ENCODE measurements at places on chromosomes 11 and 22. TPM values are rescaled to one million over a fixed set of nuclear protein-coding genes. Genes with fewer than 3 reads are reported as not detected.

FREY1 gene
- polyA plus RNA-seq, result not detected

NAV2 gene
- polyA plus RNA-seq, result 69.2 TPM

CARD10 gene
- polyA plus RNA-seq, result 19.1 TPM

ART1 gene
- 5.8 TPM for polyA plus RNA-seq

WBP2NL gene
- polyA plus RNA-seq, result 2.4 TPM

KDM2A gene
- 61.7 TPM for polyA plus RNA-seq

- no peak for DNase-seq
Observed at GRCh38 chr22:26812731-26813130, 155.3 kb downstream of the MIAT start.

DNA sequence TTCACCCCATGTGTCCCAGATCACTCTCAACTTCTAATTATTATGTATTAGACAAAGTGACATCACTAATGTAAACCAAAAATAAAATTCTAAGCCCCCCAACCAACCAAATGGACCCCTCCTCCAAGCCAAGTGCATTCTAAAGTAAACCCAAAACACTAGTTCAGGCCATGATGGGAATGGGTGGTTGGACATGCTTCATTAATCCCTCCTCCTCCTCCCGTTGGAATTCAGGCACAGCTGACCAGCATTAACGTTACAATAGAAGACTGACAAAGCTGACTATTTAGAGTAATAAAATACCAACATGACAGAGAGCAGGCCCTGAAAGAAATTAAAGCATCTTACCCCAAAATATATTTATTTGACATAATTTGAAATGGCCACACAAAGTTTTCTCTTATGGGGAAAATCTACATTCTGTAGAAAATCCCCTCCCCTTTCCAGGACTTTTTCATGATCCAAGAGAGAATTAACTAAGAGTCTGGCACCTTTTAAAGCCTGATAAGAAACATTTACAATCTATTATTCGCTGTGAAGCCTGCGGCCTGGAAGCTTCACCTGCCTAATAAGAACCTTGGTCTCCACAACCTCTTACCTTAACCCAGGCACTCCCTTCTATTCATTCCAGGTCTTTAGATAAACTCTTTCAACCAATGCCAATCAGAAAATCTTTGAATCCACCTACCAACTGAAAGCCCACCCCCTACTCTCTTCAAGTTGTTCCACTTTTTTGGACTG is 948.5 kb upstream of the CCDC90B start:
- DNase-seq, result no peak

DNA sequence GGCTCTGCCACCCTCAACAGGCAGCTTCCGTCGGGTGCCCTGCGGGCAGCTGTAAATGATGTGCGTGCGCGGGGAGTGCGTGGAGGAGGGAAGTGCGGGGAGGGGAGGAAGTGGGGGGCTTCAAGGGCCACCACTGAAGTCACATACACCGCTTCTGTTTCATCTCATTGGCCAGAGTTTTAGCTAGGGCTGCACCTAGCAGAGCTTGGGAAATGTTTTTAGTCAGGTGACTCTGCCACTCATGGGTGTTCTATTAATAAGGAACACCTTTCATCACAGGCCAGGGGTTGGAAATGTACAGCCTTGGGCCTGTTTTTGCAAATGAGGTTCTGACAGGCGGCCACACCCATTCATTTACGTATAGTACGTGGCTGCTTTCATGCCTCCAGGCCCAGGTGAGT is 14.6 kb downstream of the FAM118A start:
- DNase-seq, result no peak

GRCh38 chr11:36558571-36559413 is 9.0 kb upstream of the RAG1 start:
- no peak for DNase-seq

- DNase-seq, result no peak
Observed at GRCh38 chr22:31715147-31715778, 34.7 kb downstream of the PRR14L start.

- no peak for DNase-seq
Observed at GRCh38 chr11:12090761-12091258, 19.6 kb upstream of the MICAL2 start.

GRCh38 chr11:2585566-2586086 is 114.2 kb downstream of the KCNQ1OT1 start:
- DNase-seq, result no peak

- DNase-seq, result no peak
Observed at GRCh38 chr11:61682906-61683675, 2.9 kb downstream of the DAGLA start.

All from muscle of back (tissue), 13 donors.